ENCODE measurements at places on chromosomes 3 and 15. TPM values are rescaled to one million over a fixed set of nuclear protein-coding genes. Genes with fewer than 3 reads are reported as not detected.
A peak's percentile ranks its signal among the peaks of the same experiment; 100 is the strongest.

ANKUB1 gene
- total RNA-seq: not detected

CFAP20DC gene
- total RNA-seq: 0.20 TPM

IQGAP1 gene
- 290 TPM for total RNA-seq

ACTRT3 gene
- total RNA-seq: 2.8 TPM

DNA sequence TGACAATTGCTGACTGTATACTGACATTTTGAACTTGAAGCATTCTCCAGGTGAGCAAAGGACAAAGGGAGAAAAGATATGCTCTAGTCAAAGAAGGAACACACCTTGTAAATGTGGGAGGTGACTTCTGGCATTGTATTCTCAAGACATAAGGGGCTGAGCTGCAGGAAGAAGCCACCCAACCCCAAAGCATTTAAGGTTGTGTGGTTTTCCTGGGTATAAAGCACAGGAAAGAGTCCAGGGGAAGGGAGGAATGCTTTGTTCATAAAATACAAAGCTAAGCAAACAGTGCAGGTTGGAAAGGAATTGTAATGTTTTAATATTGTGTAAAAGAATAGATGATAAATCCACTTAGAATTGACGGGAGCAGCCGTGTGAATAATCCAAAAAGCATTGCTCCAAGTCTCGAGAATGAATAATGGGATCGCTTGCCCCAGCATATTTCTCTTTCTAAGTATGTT, 102.4 kb upstream of the LRIG1 start:
- DNase-seq: no peak
- no peak overlapping the region for H3K27ac ChIP-seq
- no peaks in the 10 kb centered on the region for H3K4me1 ChIP-seq
- no peaks in the 10 kb centered on the region for H3K27me3 ChIP-seq
- H3K4me3 ChIP-seq: no peak overlapping the region

DNA sequence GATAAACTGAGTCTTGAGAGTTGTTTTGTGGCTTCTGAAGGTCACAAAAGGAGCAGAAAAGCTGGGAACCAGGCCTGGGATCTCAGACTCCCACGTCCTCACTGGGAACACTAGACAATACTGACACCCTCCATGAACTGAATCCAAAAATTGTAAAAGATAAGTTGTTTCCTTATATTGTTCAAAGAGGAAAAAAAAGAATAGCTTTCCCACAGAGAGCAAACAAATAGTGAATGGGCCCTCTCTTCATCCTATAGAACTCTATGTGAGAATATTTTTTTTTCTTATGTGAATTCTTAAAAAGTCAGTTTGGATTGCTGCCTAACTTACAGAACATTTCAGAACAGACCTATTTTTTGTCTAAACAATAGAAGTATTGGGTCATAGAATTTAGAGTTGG, 203.5 kb downstream of the MECOM start:
- no peak overlapping the region for H3K4me3 ChIP-seq
- H3K27ac ChIP-seq: no peak overlapping the region
- DNase-seq: no peak
- H3K27me3 ChIP-seq: no peaks in the 10 kb centered on the region
- no peaks in the 10 kb centered on the region for H3K4me1 ChIP-seq

DNA sequence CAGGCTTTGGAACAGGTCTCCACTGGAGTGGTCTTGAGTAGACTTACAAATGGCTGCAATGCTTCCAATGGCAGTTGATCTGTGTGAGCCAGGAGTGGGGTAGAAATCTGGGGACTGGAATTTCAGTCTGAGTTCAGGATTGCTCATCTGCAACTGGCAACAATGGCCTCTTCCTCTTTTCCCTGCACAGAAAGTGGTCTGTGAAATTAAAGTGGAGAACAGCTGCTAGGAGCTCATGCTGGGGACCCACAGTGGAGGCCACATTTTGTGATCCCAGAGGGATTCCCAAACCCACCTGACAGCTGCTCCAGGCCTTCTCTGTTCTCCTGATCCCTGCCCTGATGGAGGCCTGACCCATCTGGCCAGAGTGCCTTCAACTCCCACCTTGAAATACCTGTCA, 49.6 kb downstream of the CEMIP start:
- H3K27me3 ChIP-seq: no peaks in the 10 kb centered on the region
- no peak overlapping the region for H3K27ac ChIP-seq
- DNase-seq: no peak
- no peak overlapping the region for H3K4me3 ChIP-seq
- H3K36me3 ChIP-seq: no peaks in the 10 kb centered on the region
- no peaks in the 10 kb centered on the region for H3K4me1 ChIP-seq

- peak; percentile 57 for DNase-seq
- H3K27ac ChIP-seq: no peak overlapping the region
- H3K36me3 ChIP-seq: no peaks in the 10 kb centered on the region
- H3K27me3 ChIP-seq: no peaks in the 10 kb centered on the region
- H3K4me3 ChIP-seq: no peak overlapping the region
Observed at GRCh38 chr3:131526801-131527347, 24.1 kb upstream of the MRPL3 start.

GRCh38 chr3:88334187-88334868, 184.6 kb downstream of the C3orf38 start:
- H3K27ac ChIP-seq: no peak overlapping the region
- H3K4me3 ChIP-seq: no peak overlapping the region
- H3K36me3 ChIP-seq: no peaks in the 10 kb centered on the region
- H3K4me1 ChIP-seq: no peaks in the 10 kb centered on the region

- H3K36me3 ChIP-seq: no peaks in the 10 kb centered on the region
- DNase-seq: no peak
- H3K27ac ChIP-seq: no peak overlapping the region
- no peaks in the 10 kb centered on the region for H3K27me3 ChIP-seq
- H3K4me1 ChIP-seq: no peaks in the 10 kb centered on the region
Observed at GRCh38 chr3:179288845-179289244, 34.0 kb upstream of the ZNF639 start.

GRCh38 chr3:43582866-43583265, 38.9 kb downstream of the ANO10 start:
- no peaks in the 10 kb centered on the region for H3K27me3 ChIP-seq
- no peak overlapping the region for H3K27ac ChIP-seq

DNA sequence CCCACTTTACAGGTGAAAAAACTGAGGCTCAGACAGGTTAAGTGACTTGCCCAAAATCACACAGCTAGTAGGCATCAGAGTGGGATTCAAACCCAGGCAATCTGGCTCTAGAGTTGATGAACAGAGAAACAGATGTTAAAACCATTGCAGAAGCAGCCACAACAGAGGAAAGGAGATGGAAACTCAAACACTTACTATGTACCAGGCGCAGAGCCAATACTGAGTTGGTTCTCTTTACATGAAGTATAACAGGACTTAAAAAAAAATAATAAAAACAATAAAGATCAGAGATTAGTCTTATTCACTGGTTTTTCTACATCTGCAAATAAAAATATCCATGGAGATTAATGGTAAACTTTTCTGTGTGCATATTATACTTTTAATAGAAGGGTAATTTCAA, 84.9 kb upstream of the SPATA12 start:
- H3K4me1 ChIP-seq: peaks cover 6% of the 10 kb centered on the region
- DNase-seq: no peak
- H3K27me3 ChIP-seq: no peaks in the 10 kb centered on the region

Data from thyroid gland (tissue), 4 donors.